CD4-positive, alpha-beta T cell treated with Interleukin-15 for 1 hour (primary cell): ENCODE measurements at places on chromosomes 4 and X.

DNA sequence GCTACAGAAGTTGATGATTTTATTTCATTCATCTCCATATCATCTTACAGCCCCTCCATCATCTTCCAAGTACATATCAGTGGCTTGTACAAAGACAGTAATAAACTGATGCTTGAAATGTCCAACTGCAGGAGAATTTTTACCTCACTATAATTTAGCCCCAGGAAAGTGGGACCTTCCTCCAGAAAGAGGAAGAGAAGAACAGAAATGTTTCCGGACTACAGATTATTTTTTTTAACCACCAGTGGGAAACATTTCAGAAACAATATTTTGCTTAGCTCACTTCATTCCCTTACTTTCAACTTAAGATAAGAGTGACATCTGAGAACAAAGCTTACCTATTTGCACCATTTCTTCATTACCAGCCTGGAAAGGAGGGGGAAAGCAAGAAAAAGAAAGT, 2.0 kb downstream of the ADAMTS3 start:
- DNase-seq, result no peak

DNA sequence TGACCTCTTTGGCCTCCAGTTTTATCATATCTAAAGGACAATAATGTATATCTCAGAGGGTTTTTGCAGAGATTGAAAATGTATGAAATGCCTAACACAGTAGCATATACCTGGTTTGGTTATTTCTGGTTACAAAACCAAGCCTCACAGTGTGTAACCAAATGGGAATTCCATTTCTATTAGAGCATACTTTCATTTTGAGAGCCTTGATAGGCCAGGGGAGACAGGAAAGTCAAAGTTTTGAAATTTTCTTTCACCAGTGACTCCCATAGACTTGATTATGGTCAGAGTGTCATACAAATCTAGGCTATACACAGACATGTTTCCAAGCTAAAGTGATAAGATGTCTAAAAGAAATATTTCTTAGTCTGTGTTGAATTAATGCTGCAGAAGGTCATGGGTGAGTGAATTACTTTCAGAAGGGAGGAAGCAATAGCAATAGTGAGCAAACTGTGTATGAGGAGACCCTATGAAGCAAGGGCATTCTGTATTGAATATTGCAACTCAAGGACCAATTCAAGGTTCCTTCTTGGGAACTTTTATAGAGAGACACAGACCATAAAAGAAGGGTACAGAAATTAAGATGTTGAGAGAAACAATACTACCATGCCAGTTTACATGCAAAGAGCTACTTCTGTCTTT, 151.1 kb downstream of the PDE5A start:
- no peak for DNase-seq

GRCh38 chr4:79621061-79621460, 213.0 kb upstream of the GK2 start:
- DNase-seq, result no peak

DNA sequence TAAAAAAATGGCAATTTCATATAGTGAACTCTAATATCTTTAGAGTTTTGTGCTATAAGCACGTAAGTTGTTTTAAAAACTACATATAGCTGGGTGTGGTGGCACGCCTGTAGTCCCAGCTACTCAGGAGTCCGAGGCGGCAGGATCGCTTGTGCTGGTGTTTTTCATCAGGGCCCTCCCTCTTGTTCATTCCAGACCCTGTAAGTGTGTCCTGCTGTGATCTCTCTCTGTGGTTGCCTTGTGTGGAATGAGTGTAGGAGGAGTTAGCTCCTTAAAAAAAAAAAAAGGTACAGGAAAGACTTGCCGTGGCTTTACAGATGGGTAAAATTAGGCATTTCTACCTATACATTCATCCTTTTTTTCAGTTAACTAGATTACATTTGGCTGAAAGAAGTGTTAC, 35.4 kb downstream of the RBBP7 start:
- DNase-seq, result no peak

DNA sequence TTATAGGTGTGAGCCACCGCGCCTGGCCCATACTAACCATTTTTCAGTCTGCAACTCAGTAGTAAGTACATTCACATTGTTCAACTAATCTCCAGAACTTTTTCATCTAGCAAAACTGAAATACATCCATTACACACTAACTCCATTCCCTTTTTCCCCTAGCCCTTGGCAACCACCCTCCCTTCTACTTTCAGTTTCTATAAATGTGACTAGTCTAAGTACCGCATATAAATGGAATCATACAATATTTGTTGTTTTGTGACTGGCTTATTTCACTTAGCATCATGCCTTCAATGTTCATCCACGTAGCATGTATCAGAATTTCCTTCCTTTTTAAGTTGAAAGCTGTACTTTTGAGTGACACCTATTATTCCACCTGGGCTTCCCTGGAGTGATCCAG, 44.6 kb upstream of the SETD7 start:
- no peak for DNase-seq

GRCh38 chr4:132396636-132397035, 752.5 kb upstream of the PCDH10 start:
- DNase-seq, result no peak

GRCh38 chr4:53863158-53863557, 201.2 kb downstream of the CHIC2 start:
- no peak for DNase-seq

GRCh38 chrX:124232523-124233201, 99.8 kb upstream of the TEX13D start:
- DNase-seq, result no peak

DNA sequence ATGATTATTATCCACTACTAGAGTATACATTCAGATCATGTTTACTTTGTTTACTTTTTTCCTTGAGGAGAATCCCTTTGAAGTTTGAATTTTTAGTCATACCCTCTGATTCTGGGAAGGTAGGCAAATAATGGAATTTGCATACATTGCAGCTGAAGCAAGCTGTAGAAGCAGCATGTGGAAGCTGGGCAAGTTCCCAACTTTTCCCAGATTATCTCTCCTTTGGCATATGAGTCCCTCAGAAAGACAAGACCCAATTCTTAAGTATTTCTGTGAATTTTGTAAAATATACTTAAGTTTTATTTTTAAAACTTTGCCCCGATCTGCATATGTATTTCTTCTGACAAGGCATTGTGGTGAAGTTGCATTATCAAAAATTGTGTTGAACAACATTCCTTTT, 94.9 kb downstream of the CNKSR2 start:
- DNase-seq, result no peak

- DNase-seq, result no peak
Measured at GRCh38 chr4:99670409-99671073, 12.9 kb upstream of the C4orf54 start.

- no peak for DNase-seq
Measured at GRCh38 chr4:183783991-183784553, 121.0 kb upstream of the STOX2 start.

- no peak for DNase-seq
Measured at GRCh38 chrX:122584981-122585380, 599.1 kb upstream of the GRIA3 start.

GRCh38 chr4:72505314-72505744, 63.7 kb downstream of the ADAMTS3 start:
- no peak for DNase-seq

DNA sequence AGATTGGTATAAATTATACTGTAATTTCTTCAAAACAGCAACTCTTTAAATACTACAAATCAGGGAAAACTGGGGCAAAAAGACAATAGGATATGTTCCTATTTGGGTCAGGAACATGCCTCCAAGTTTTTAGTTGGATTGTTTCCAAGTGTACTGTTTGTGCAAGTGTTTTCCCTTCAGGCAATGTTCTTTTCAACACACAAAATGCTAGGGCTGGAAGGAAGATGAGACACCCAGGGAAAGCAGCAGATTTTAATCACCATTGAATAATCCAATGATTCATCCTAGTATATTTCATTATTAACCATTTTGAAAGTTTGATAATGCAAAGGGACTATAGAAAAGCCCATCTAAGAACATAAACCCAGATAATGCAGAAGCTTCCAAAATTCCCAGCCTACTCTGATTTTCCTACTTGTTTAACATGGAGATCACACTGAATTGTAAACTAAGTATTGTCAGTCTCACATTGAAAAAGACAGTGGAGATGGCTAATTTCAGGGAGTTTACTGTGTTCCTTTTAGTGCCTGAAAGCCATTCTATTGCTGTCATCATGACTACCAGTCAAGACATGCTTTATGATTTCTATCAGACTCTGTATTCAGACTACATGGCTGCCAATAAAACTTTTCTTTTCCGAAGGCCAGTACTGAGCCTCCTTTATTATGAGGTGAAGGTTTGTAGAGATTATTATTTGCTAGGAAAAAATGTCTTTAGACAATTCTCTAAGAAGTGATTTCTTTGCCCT, 38.6 kb downstream of the COL4A6 start:
- no peak for DNase-seq

- DNase-seq, result no peak
Measured at GRCh38 chrX:66015900-66016689, 23.8 kb downstream of the VSIG4 start.

- DNase-seq, result no peak
Measured at GRCh38 chr4:168529257-168529656, 32.4 kb downstream of the PALLD start.

DNA sequence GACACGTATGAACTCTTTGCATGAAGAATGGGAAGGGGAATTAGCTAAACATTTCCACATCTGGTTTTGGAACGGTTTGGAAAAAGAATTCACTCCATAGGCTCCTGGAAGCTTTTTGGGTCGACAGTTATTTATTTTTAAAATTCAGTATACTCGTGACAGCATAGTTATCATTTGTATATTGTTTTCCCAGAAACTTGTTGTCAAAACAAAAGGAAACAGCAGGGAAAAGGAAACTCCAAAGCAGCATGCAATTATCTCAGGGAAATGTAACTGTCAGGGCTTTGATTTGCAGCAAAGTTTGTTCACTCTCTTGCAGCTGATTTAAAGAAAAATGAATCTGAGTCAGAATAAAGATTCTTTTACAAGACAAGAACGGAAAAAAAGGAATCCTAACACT, 86.5 kb downstream of the PLAC1 start:
- DNase-seq, result no peak

DNA sequence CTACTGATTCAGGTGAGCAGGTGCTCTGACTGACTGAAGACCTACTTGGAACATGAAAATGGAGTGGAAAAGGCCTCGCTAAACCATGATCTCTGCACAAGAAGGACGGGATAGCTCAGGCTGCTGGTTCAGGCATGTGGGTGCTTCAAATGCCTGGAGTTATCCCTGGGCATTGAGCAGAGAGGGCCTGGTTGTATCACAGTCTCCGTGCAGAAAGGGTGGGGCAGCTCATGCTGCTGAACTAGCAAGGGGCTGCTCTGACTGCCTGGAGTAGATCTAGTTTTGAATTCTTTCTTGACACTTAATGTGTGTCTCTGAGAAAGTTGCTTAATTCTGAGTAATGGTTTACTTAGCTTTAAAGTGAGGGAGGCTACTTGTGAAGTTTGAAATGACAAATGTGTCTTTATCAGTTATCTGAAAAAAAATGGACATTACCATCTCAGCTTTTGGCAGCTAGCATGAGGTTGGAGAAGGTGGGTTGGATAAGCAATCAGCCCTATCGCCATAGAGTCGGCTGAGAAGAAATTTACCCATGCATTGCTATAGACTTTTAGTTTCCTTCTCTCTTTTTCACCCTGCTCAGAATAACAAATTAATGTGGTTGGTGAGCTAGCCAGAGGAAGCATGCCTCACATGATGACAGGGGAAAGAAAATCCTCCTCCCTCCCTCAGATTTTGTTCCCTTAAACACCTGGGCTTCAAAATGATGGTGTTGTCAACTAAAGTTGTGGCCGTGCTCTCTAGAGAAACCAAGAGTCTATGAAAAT, 832.4 kb downstream of the STIM2 start:
- DNase-seq, result no peak

DNA sequence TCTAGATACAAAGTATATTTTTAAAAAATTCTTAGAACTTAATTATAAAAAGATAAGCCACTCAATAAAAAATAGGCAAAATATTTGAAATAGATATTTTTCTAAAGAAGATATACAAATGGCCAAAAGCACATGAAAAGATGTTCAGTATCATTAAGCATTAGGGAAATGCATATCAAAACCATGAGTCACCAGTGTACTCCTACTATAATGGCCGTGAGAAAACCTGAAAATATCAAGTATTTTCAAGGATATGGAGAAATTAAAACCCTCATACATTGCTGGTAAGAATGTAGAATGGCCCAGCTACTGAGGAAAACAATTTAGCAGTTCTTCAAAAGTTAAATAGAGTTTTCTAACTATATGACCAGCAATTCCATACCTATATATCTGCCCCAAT, 337.9 kb downstream of the CAMK2D start:
- DNase-seq, result no peak

GRCh38 chr4:147355847-147356246, 125.0 kb upstream of the EDNRA start:
- no peak for DNase-seq

GRCh38 chr4:151541389-151542071, 132.6 kb downstream of the FHIP1A start:
- DNase-seq, result no peak

GRCh38 chr4:41050880-41051775, 163.2 kb downstream of the APBB2 start:
- DNase-seq, result no peak

GRCh38 chr4:184860018-184860779, 34.4 kb upstream of the ACSL1 start:
- no peak for DNase-seq

DNA sequence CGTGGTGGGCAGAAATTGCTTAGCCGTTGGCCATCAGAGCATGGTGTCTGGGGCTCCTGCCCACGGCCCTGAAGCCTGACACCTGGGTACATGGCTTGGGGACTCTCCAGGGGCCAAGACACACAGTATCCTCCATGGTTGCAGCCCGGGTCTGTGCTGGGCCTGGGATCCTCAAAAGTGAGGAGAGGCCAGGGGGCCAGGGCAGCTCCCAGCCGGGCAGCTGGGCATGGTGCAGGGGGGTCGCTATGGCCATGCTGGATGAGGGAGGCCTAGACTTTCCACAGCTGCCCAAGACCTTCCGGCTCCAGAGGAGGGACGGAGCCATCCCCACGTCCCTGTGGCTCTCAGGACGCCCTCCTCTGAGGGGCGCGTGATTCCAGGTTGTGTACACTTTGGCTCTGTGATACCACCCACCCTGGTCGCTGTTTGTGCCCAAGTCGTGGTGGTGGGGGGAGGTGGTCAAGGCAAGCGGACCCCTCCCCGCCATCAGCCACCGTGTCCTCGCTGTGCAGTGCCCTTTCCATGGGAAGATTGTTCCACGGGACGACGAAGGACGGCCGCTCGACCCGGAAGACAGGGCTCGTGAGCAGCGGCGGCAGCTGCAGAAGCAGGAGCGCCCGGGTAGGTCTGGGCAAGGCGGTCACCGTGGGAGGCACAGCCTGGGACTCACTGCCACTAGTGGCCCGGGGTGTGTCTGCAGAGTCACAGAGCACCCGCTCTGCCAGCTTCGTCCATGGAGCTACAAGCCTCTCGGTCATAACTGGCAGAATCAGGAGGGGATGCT, 25.7 kb downstream of the NKX1-1 start:
- DNase-seq, result no peak

DNA sequence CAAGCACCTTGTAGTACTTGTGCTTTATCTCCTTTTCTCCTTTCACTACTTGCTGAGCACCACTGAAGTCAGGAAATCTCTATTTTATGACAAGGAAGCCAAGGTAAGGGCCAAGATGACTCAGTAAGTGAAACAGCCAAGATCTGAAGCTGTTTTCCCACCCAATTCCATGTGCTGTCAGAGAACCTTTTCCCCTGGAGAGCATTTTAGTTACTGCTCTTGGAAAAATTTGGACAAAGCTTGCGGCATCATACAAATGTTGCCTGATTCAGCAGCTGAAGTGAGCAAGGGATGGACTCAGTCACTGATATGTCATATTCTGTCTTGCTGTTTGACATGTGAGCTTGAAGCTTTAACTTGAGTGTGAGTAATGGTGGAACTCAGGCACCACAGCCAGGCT, 391.4 kb downstream of the RAB28 start:
- no peak for DNase-seq
